ENCODE measurements at places on chromosomes 7 and 10. TPM values are rescaled to one million over a fixed set of nuclear protein-coding genes. Genes with fewer than 3 reads are reported as not detected.

DNA sequence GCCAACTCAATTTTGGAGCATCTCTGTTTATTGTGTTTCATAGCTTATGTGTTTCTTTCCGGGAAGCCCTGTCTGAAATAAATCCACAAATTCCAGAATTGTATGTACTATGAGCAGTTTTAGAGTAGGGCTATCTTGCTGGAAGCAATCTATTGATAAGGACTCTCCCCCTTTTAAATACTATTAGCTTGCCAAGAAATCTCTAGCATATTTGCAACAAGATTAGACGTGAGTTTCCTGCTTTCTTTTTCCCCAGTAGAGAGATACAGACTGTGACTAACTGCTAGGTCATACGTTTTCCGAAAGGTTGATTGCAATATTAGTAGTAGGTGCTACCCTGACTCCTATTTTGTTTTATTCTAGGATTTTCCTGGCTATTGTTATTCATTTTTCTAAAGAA lies 277.0 kb downstream of the MALRD1 start:
- DNase-seq = no peak

ANLN gene
- 2.5 TPM for total RNA-seq

GALNT11 gene
- total RNA-seq = 28.8 TPM

SMARCD3 gene
- 80.1 TPM for total RNA-seq

KIAA1217 gene
- total RNA-seq = 38.7 TPM

GRCh38 chr10:30349967-30350735 lies 1.1 kb upstream of the MTPAP start:
- DNase-seq = peak; percentile 48

All from heart left ventricle (tissue), 16 donors.